Naive B cell (primary cell): ENCODE measurements at places on chromosomes 1 and 21. TPM values are rescaled to one million over a fixed set of nuclear protein-coding genes. Genes with fewer than 3 reads are reported as not detected.

PRPF38B gene
- 20.9 TPM for polyA plus RNA-seq

SLC5A9 gene
- polyA plus RNA-seq: not detected

C1orf35 gene
- 8.9 TPM for polyA plus RNA-seq

DDX59 gene
- 20.7 TPM for polyA plus RNA-seq

DNA sequence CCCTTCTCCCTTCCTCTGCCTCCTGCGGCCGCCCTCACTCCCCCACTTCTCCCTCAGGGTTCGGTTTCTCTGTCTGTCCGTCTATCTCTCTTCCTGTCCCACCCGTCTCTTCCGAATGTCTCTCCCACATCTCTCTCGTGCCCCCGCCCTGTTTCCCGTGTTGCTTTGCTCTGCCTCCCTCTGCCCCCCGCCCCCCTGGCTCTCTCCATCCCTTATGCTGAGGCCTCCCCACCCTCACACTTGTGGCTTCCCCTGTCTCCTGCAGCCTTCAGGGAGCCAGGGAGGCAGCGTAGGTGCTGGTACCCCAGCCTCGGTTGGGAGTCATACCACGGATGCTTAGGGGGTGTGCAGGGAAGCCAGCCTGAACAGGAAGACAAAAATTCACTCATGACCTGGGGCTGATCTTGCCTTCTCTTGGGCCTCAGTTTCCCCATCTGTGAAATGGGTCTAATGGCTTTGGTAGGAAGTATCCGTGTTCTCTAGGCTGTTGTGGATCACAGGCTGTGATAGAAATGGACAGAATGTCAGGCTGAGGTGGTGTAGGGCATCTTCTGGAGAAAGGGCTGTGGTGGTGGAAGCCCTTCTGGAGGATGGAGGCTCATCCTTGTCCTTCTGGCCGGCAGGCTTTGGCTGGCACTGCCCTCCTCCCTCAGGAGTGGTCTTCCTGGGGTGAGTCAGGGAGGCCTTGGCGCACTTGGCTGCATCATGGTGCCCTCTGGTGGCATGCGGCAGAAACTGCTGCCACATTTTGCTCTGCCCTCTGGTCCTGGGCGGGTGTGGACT, 55.5 kb downstream of the FOXO6 start:
- peak; percentile 54 for DNase-seq
- no peaks in the 10 kb centered on the region for H3K36me3 ChIP-seq
- no peak overlapping the region for H3K4me3 ChIP-seq
- no peak overlapping the region for H3K27ac ChIP-seq
- peaks cover 38% of the 10 kb centered on the region for H3K27me3 ChIP-seq
- H3K4me1 ChIP-seq: no peaks in the 10 kb centered on the region

GRCh38 chr1:92759361-92759760, 25.5 kb downstream of the EVI5 start:
- no peak overlapping the region for H3K27ac ChIP-seq
- H3K27me3 ChIP-seq: no peaks in the 10 kb centered on the region
- H3K36me3 ChIP-seq: peaks cover 8% of the 10 kb centered on the region

DNA sequence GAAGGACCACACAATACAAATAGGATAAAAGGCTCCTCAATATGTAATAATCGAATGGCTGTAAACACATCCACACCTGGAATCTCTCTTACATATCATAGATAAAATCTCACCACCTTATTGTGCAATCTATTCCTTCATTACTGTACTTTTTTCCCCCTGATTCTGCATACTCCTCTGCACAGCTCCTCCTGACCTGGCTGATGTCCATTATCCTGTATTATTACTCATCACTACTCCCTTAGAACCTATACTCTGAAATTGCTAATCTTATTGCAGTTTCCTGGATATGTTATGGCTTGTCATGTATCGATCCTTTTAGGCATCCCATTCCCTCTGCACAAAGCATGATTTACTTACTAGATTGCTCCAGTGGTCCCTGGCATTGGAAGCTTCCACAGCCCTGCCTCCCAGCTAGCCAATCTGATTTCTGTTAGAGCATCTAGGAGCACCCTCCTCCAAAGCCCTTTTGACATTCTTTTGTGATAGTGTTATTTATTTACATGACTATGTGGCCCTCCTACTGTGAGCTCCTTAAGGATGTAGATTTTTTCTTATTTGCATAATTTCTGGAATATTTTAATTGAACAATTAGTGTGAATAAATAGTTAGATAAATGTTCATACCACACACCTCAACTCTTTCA, 24.2 kb upstream of the PHGDH start:
- H3K27me3 ChIP-seq: peaks cover 8% of the 10 kb centered on the region
- no peak overlapping the region for H3K27ac ChIP-seq
- no peak for DNase-seq
- no peaks in the 10 kb centered on the region for H3K36me3 ChIP-seq
- H3K4me3 ChIP-seq: no peak overlapping the region
- H3K4me1 ChIP-seq: no peaks in the 10 kb centered on the region

- H3K4me3 ChIP-seq: peak overlapping the region; percentile 67
- peaks cover 36% of the 10 kb centered on the region for H3K4me1 ChIP-seq
- H3K36me3 ChIP-seq: no peaks in the 10 kb centered on the region
- no peaks in the 10 kb centered on the region for H3K27me3 ChIP-seq
- H3K27ac ChIP-seq: peak overlapping the region; percentile 71
These were observed 30.2 kb upstream of the PRSS38 start for GRCh38 chr1:227785094-227785804.

DNA sequence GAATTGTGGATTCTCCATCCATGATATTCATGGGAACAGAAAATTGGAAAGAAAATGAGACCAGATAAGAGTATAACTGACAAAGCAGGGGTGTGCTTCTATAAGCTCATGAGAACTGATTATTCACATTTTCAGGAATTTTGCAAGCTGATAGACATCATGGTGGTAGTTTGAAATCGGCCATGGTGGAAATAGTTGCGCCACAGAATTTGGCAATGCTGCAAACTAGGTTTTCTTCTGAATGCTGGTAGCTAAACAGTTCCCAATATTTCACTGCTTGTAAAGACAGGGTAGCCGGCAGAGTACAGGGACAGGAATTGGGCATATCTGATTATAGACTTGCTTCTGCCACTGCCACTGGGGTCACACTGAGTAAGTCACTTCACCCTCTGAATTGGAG, 151.1 kb downstream of the PLXNA2 start:
- H3K4me3 ChIP-seq: no peak overlapping the region
- H3K4me1 ChIP-seq: no peaks in the 10 kb centered on the region
- no peak overlapping the region for H3K27ac ChIP-seq
- H3K36me3 ChIP-seq: no peaks in the 10 kb centered on the region

DNA sequence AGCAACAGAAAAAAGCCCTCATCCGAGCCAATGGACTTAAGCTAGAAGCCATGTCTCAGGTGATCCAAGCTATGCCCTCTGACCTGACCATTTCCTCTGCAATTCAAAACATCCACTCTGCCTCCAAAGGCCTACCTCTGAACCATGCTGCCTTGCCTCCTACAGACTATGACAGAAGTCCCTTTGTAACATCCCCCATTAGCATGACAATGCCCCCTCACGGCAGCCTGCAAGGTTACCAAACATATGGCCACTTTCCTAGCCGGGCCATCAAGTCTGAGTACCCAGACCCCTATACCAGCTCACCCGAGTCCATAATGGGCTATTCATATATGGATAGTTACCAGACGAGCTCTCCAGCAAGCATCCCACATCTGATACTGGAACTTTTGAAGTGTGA, 20.7 kb downstream of the NR5A2 start:
- peaks cover under 1% of the 10 kb centered on the region for H3K4me1 ChIP-seq
- H3K27me3 ChIP-seq: peaks cover 60% of the 10 kb centered on the region
- DNase-seq: no peak
- no peaks in the 10 kb centered on the region for H3K36me3 ChIP-seq

DNA sequence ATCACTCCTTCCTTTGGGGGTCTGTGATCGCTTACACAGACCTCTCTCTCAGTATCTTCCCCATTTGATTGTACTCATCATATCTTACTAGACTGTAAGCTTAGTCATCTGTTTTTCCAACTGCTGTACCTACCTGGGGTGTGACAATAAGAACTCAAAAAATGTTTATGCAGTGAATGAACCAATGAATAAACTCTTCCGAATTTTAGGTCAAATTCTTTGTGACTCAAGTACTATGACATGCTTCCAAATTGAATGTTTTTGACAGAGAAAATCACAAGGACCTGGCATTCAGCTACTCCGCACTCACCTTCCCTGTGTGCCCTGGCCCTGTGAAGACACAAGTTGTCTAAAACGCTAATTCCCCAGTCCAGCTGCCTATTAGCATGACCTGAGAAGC, 42.1 kb downstream of the TMCO4 start:
- H3K27ac ChIP-seq: no peak overlapping the region
- no peak overlapping the region for H3K4me3 ChIP-seq
- peaks cover 14% of the 10 kb centered on the region for H3K36me3 ChIP-seq
- no peak for DNase-seq
- H3K4me1 ChIP-seq: peaks cover 4% of the 10 kb centered on the region
